ENCODE measurements at places on chromosomes 12 and 14.

- no peak for DNase-seq
These were observed 13.4 kb downstream of the ST8SIA1 start for GRCh38 chr12:22321018-22321605.

DNA sequence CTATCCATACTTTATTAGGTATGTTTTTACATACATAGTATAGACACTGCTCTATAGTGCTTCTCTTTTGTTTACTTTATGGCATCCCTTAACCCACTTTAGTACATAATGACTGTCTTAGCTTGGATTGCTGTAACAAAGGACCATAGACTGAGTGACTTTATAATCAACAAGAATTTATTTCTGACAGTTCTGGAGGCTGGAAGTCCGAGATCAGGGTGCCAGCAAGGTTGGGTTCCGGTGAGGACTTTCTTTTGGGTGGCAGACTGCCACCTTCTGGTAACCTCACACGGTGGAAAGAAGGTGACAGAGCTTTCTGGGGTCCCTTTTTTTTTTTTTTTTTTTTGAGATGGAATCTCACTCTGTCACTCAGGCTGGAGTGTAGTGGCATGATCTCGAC is 48.6 kb upstream of the PPM1H start:
- no peak for DNase-seq

DNA sequence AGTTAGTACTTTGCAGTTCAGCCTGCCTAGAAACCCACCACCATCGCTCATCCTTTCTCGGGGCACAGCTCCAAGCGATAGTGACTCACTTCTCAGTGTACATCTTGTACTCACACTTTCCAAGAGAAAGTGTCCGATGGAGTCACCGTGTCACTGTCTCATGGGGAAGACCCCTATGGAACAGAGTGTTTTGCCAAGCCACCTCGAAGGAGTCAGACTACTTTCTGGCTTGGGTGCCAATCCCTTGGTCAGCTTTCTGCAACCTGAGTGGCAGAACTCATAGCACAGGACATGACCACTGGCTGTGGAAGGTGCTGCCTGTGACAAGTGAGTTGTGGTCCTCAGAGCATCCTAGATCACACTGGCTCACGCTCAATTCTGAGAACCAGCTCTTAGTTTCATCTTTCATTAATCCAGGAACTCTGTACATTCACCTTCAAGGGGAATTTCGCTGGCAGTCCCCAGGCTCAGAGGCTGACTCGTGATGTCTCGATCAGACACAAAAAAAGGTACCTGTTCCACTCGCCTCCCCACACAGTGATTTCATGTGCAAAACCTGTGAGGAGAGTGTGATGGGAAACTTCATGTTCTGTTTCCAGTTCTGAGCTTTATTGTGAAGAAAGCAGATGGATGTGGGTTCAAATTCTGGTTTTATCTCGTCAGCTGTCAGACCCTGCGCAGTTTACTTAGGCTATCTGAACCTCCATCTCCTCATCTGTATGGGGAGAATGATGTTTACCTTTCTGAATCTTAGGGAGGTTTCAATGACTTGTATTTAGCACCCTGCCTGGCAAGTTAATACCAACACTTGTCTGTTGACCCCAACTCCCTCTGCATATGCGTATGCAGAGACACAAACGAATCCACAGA is 127.3 kb upstream of the CCND2 start:
- no peak for DNase-seq

DNA sequence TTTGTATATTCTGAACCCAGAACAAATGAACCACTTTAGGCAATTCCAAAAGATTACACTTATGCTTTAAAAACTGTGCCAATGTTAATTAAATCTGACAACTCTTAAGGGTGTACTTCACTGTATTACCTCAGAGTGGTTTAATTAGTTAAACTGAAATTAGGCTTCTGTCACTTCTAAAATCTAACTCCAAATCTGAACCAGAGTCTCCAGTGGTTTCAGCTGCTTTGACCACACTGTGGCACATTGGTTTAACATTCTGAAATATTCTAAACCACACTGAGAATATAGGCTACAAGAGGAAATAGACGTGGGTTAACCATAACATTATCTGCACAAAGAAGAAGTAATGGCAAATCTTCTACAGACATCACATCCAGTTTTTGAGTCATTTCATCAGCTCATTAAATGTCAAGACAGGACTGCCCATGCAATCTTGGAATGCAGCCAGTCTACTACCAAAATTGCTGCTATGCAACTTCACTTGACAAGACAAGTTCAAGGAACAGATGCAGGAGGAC is 94.8 kb downstream of the LRP6 start:
- DNase-seq: no peak

GRCh38 chr14:60686865-60687264 is 37.3 kb downstream of the SIX4 start:
- DNase-seq: no peak

- DNase-seq: no peak
These were observed 648 bp downstream of the SNX6 start for GRCh38 chr14:34629344-34629656.

DNA sequence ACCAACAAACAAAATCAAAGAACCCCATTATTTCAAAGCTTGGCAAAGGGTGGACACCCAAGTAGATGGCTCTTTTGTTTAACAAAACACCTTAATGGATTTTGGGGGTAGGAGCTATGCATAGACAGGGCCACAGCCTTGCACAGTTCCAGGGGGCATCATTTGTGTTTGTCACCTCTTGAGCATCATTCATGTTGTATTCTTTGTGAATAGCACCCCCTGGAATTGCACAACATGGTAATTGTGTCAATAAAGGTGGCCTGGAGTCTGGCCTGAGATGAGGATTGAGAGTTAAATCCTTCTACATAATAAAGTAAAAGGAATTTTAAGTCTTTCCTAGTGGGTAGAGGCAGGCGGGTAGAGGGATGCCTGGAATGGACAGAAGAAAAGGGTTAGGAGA is 3.3 kb upstream of the FRS2 start:
- no peak for DNase-seq

- DNase-seq: no peak
These were observed 23.4 kb downstream of the MAP1LC3B2 start for GRCh38 chr12:116582610-116583009.

GRCh38 chr12:91551927-91552326 is 369.3 kb upstream of the DCN start:
- DNase-seq: no peak

GRCh38 chr12:69540987-69541386 is 44.3 kb upstream of the CCT2 start:
- no peak for DNase-seq

- DNase-seq: no peak
These were observed 13.2 kb upstream of the INF2 start for GRCh38 chr14:104676130-104676693.

All from SHP77 treated with DMSO at 0.1 percent for 48 hours (cell line).